ENCODE measurements at places on chromosomes 2 and 18.
A peak's percentile ranks its signal among the peaks of the same experiment; 100 is the strongest.

GRCh38 chr18:38481576-38481975 is 916.0 kb upstream of the CELF4 start:
- no peak for DNase-seq

DNA sequence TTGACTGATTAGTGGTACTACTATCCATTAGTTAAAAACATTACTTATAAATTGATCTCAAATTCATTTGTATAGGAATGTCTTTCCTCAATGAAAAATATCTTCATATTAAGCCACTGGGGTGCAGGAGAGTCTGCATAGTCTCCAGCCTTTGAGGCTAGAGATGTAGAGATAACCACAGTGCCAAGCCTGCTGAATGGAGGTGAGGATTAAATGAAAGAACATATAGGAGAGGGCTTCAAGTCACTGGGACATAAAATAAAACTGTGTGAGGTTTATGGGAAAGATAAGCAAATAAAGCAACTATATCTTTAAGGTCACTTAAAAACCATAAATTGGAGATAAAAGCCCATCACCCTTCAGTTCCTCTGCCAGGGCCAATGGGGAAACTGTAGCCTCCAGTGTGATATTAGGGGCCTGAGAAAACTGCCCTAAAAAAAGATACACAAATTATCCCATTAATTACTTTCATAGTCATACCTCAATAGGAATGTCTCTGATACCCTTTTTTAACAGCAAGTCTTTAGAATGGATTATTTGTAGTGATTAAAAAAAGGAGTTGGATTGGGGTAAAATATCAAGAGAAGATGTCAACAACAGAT is 27.6 kb downstream of the GALNT3 start:
- no peak for DNase-seq

DNA sequence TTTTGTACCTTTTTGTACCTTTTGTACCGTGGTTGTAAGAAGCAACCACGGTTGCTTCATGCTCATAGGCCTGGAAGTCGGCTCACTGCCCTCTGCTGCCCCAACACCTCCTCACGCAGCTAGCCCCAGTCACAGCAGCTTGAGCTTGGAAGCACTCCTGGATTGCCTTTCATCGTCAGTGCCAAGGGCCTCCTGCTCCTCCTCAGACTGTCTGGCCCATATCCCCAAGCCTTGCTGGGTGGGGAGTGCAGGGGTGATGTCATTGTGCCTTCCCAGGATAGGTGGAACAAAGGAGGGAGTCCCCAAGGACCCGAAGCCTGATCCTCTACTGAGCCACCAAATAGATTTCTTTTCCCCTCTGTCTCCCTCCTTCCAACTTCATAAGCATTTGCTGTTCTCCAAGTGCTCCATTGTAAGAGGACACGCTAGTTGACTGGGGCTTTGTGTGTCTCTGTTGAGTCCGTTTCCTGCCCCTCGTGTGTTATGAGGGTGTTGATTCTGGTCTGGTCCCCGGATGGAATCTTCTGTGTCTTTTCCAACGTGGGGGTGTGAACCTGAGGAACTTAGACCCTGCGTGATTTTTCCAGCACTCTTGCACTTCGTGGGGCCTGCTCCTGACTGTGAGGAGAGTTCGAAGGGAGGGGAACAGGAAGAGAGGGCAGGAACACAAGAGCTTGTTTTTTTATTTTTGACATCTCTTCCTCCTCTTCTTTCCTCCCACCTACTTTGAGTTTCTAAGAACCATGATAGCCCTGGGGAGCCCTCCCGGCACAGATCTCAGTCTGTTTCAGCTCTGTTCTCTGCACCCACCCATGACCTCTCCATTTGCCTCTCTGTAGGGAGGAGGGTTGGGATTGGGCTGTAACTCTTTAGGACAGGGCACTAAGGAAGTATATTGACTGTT is 127.2 kb upstream of the EML6 start:
- DNase-seq, result no peak

GRCh38 chr2:96503637-96504243 is 1.4 kb downstream of the NEURL3 start:
- no peak for DNase-seq

DNA sequence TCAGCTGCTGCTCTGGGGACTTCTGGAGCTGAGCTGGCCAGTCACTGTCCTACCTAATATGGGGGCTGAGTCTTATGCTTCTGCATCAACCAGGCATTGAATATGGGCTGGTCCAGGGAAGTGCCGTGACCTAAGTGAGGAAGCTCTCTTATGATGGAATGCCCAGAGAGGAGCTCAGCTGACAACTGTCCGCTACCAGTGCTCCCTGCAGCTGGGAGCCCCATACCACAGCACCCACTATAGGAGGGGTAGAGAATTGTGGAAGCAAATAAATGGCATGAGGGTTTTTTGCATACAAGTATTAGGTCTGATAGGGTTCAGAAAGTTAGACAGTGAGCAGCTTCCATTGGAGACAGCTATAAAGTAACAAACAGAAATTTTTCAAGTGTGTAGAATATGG is 4.5 kb downstream of the TIMM21 start:
- no peak for DNase-seq

- DNase-seq, result no peak
Observed at GRCh38 chr2:72864500-72864899, 22.7 kb upstream of the SPR start.

GRCh38 chr2:208040199-208041171 is 15.2 kb upstream of the PLEKHM3 start:
- peak; percentile 39 for DNase-seq

DNA sequence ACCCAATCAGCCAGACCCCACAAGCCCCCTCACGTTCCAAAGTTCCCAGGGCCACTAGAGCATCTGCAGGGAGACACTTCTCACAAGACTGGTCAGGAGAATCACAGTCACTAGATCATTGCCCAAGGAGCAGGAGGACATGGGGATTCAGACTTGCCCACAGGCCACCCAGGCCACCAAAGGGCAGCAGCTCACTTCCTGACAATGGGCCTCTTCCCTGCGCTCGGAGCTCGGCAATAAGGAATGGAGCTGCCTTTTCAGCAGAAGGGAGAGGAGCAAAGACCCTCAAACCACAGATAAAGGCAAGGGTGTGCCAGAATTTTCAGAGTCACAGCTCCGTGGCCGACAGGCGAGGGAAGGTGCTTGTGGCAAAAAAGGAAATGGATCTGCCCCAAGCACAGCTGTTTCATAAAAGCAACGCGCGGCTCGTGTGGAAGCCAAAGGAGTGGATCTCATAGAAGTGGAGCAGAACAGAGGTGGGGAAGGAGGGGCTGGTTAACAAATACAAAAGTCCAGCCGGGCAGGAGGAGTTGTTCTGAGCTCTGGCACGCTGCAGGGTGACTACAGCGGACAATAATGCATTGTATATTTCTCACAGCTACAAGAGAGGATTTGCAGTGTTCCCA is 72.1 kb downstream of the EDAR start:
- DNase-seq, result no peak

DNA sequence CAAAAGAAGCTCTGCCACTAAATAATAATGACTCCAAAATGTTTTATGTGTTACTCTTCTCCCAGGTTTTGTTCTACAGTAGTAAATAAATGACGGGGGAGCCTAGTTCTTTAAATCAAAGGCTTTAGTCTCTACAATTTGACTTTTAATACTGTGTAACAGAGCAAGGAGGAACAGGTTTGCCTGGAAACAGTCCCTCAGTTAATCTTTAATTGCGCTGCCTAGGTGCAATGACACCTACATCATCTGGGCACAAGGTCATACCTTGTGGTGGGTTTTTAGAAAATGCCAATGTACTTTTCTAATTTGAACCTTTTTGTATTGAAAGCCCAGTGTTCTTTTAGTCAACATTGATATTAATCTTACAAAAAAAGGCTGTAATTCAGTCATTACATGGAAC is 287.3 kb upstream of the SETBP1 start:
- DNase-seq, result peak; percentile 40

GRCh38 chr18:58394046-58394445 is 234.8 kb downstream of the ALPK2 start:
- DNase-seq, result no peak

GRCh38 chr2:237757616-237758015 is 41.0 kb upstream of the RBM44 start:
- no peak for DNase-seq

GRCh38 chr2:55511508-55512124 is 7.9 kb upstream of the CFAP36 start:
- DNase-seq, result peak; percentile 31

- no peak for DNase-seq
Observed at GRCh38 chr18:62880034-62880433, 164.7 kb downstream of the PHLPP1 start.

DNA sequence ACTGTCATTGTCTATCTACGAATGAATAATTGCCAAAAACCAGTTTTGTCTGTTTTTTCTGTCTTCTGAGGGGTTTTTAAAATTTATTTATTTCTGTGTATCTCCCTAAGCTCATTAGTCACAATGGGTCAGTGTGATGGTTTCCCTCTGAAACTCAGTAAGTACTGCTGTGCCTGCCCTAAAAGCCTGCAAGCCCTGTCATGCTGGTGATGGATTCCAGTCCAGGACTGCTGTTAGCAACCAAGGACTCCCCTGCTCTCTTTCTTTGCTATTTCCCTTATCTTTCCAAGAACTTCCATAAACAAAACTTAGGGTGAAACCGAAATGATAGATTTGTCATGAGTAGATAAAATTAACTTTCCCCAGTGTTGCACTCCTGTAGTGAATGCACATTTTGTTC is 11.8 kb upstream of the DSG2 start:
- DNase-seq, result no peak

- peak; percentile 44 for DNase-seq
Observed at GRCh38 chr2:55073000-55073983, 23.0 kb upstream of the RTN4 start.

DNA sequence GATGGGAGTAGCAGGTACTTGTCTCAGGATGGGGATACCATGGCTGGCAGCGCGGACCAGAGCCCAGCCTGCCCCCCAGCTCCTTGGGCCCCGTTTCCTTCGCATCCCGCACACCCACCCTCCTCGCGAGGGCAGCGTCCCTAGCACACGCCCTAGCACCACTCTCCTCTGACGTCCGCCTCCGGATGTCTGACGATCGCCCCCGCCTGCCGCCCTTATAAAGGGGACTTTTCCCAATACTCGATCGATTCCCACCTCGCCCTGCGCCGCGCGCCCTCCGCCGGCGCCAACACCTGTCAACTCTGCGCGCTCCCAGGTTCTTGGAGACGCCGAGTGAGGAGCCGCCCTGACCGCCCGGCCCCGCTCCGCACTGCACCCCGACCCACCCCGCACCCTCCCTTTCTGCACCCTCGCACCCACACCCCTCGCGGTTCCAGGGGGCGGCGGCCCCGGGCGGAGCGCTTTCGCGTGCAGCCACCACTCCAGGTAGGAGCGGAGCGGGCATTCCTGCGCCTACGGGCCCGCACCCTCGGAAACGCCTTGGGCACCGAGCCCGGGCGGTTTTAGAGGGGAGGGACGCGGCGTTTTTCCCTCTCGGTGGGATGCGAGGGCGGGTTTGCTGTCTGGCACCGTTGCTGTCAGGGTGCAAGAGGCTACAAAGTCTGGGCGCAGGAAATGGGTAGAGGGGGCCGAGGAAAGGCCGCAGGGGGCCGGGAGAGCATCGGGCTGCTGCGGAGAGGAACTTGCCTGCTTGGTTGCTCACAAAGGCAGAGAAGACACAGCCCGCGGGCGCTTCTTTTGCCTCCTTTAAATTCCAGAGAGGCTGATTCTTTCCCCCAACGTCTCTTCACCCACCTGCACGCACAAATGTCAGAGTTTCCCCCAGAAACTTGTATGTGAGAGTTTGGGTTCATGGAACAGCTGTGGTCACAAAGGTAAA is at the start of gene SLC5A7:
Gene SLC5A7 (plus strand): TSS at position 247 of the 940 bp plus-strand sequence. CDS start 1,632 bp downstream, outside the sequence.
- no peak for DNase-seq

- no peak for DNase-seq
Observed at GRCh38 chr2:142037066-142037465, 93.8 kb downstream of the LRP1B start.

DNA sequence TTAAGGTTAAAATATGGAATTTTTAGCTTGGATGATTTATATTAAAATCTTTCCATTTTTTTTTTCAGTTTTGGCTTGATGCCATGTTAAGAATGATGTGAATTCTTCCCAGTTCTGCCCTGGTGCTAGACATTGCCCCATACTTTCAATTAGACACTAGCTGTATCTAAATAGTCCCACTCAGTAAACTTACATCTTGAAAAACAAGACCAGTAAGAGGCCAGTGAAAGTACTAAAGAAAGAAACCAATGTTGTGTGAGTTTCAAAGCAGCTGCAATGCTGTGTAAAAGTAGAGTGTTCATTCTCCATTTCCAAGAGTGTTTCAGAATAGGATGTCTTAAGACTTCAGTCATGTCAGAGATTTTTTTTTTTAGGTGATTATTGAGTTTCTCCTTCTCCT is 40.0 kb upstream of the CYBRD1 start:
- no peak for DNase-seq

- DNase-seq, result no peak
Observed at GRCh38 chr18:8361941-8362471, 247.2 kb upstream of the RAB12 start.

GRCh38 chr18:40782453-40783130 is 1172.4 kb upstream of the PIK3C3 start:
- DNase-seq, result no peak

DNA sequence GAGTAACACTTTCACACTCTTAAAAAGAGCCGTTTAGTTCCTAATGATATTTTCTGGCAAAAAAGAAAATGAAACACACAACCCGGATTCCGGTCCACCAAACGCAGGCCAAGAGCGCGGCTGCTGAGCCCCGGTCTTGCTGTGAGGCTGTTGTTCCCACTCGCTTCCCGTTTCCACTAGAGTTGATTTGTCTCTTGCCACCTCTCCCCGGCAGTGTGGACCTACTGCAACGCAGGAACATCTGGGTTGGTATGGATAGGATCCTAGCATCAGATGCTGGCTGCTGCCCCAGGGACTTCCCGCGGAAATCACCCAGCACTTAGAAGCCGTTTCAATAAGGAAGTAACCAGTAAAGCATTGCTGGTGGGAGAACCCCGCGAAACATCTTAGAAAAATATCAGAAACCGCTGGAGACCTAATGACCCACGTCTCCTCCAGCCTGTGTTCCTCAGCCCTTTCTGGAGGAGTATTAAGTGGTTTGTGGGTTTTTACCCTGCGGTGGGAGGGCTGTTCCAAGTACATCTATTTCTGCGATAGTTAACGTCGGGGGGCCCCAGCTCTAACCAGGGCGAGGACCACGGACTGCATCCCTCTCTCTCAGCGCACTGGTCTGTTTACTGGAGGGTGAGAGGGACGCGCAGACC is 939 bp downstream of the DOCK10 start:
- DNase-seq, result peak; percentile 12

DNA sequence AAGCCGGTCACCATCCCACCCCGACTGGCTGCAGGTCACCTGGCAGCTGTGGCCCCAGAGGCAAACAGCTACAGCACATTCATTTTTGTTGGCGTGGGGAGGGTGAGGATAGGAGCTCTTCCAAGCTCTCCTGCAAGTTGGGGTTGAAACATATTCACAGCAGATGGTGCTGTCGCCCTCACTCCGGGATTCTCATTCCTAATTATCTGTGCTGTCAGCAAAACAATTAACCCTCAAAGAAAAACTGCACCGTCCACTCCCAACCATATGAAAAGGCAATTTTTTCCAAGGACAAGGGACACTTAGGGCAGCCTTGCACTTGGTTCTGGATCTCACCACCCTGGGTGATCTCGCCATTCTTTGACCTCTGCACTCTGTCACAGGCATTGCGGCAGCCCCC is 68.6 kb downstream of the ZBTB7C start:
- no peak for DNase-seq

GRCh38 chr2:69459936-69460335 is 22.7 kb upstream of the NFU1 start:
- DNase-seq, result no peak
